ENCODE measurements at places on chromosomes 5 and 9. TPM values are rescaled to one million over a fixed set of nuclear protein-coding genes. Genes with fewer than 3 reads are reported as not detected.

The MYMK gene
- not detected for polyA plus RNA-seq

The CCL28 gene
- 4.4 TPM for polyA plus RNA-seq

The OTP gene
- not detected for polyA plus RNA-seq

DNA sequence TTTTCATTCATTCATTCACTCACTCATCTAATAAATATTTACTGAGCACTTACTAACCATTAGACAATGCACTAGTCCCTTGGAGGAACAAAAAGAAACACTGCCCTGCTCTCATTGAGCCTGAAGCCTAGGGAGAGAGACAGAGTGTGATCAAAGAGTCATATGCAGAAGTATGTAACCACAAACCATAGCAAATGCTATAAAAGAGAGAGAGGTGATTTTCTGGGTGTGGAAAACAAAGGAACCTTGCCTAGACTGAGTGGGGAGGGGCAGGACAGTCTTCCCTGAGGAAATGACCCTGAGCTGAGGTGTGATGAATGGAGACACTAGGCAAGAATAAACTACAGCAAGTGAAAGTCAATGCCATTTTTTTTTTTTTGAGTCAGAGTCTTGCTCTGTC, 10.8 kb upstream of the ADRA1B start:
- DNase-seq, result no peak
